ENCODE measurements at places on chromosomes 1 and 21.

DNA sequence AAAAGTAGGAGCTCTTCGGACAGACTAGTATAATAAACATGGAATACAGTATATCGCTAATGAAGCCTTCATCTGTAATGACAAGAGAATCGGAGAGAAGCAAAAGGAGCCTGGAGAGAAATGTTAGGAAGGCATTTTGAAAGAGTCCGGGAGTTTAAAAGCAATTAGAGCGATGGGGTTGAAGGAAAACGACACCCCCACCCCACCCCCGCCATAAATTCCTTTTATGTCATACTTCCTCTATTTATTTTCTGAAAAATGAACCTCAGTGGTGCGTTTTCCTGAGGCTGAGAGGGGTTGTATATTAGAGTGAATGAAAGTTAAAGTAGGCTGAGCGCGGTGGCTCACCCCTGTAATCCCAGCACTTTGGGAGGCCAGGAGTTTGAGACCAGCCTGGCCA, 635 bp upstream of the APH1A start:
- DNase-seq: no peak

- DNase-seq: no peak
Measured at GRCh38 chr1:95636897-95637296, 402.9 kb downstream of the RWDD3 start.

- no peak for DNase-seq
Measured at GRCh38 chr1:235298758-235299157, 29.2 kb downstream of the ARID4B start.

- no peak for DNase-seq
Measured at GRCh38 chr1:3410142-3410925, 44.1 kb upstream of the ARHGEF16 start.

GRCh38 chr1:93768380-93768863, 86.8 kb upstream of the BCAR3 start:
- DNase-seq: no peak

DNA sequence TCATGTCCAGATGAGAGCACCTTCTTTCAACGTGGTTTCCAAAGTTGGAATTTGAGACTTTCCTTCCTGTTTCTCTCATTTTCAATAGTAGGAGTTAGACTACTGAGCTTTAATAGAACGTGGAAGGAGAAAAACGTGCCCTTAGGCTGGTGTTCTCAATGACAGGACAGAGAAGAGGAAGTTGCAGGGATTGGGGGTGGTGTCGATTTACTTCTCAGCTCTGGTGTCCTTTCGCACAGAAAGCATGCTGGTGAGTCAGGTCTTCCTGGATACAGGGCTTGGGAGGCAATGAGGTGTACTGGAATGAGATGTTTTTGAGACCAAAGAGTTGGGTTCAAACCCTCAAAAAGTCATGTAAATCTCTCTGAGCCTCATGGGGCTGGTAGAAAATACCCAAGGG, 67.1 kb downstream of the HIVEP3 start:
- no peak for DNase-seq

DNA sequence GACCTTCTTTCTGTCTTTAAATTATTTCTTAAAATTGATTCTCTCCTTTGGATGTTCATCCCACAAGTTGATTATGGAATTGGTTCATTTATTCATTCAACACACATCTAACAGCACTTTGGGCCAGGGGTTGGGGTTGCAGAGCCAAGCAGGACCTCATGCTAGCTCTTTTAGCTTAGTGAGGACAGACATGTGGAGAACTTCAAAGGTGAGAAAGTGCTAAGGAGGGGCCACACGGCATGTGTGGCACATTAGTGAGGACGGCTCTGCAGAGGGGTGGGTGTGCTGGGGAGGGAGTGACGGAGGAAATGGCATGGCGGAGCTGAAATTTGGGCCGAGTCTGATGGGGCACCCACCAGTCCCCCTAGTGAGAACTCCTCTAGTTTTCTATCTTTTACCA, 32.5 kb upstream of the VASH2 start:
- DNase-seq: no peak

GRCh38 chr1:226712742-226713419, 26.2 kb downstream of the ITPKB start:
- DNase-seq: no peak

DNA sequence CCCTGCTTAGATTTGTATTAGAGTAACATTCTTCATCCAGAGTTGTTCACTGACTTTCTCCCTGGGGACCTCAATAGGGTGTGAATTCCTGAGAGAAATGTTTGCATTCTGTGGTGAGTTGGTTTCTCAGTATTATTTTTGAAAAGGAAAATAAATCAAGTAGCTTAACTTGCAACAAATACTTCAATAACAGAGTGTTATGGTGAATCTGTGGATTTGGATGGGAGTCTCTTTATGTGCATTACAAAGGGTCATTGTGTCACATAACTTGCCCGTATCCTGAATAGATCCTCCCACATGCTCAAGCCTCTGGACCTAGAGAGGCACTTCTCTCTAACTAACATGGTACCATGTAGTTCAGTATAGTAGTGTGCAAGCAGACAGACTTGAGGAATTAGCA, 68.4 kb upstream of the IPO9 start:
- no peak for DNase-seq
